ENCODE measurements at places on chromosomes 2 and 18. TPM values are rescaled to one million over a fixed set of nuclear protein-coding genes. Genes with fewer than 3 reads are reported as not detected.
A peak's percentile ranks its signal among the peaks of the same experiment; 100 is the strongest.

NOSTRIN gene
- not detected for total RNA-seq

DRC1 gene
- total RNA-seq = not detected

CTAGE1 gene
- not detected for total RNA-seq

PLCD4 gene
- 16.7 TPM for total RNA-seq

DGUOK gene
- 64.8 TPM for total RNA-seq

GREB1L gene
- total RNA-seq = 0.60 TPM

PXDN gene
- total RNA-seq = 488 TPM

LCT gene
- total RNA-seq = not detected

HOXD8 gene
- total RNA-seq = not detected

DNA sequence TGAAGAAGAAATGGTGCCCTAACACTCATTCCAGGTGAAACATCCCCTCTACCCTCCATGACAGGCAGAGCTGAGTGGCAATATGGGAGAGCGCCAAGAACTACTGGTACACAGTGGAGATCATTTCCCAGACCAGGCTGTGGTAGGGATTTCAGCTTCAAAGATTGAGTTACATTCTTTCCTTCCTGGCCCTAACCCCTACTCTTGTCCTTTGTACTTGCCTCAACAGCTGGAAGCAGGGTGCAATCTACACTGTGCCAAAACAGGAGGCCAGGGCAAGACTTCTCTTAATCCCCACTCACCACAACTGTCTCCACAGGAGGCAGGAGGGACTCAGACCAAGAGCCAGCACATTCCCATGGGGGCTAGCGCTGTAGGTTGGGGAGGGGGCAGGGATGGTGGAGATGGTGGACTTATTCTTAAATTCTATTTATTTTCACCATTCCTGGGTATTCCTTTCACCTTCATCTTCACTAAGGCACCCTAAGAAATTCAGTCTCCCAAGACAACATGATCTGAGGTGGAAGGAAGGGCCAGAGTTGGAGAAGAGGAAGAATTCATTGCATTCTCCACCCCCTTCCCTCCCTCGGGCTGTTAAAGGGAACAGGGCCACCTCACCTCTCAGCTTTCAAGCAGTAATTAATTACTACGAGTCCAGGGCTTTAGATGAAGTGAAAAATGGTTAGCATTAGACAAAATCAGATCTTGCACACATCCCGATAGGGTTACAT is 65.9 kb downstream of the AAK1 start:
- no peak for DNase-seq

- no peak for DNase-seq
Observed at GRCh38 chr2:65367524-65367923, 64.9 kb downstream of the SPRED2 start.

DNA sequence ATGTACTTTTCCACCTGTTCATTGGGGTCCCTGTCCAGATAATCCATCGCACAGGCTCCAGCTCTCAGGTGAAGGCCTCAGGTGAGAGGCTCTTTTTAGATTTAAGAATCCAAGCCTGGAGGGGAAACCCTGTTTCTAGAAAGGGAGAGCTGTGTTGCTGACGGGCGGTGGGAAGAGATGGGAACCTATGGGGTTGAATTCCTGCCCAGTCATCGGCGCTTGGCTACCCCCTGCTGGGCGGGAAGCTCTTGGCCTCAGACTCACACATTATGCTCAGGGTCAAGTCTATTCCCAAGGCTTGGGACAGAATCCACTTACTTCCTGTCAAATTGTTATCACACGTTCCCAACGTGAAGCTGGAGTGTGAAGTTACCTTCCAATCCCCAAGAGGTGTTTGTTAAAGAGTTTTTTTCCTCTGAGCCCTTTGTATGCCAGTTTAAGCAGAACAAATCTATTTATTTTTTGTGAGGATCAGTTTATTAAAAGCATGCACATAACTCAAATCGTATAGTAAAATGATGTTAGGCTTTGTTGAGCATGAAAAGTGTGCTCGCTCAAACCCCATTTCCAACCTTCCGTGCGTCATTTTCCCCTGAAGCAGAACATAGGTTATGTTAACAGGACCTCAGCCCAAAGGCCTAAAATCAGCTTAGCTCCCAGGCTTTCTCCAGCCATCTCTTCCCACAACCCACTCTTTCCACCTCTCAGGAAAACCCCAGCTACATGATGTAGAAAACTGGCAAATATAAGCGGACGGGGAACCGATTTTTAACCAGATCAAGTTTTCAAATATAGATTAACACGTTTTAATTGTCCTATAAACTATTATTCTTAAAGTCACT is 181.7 kb upstream of the ETAA1 start:
- DNase-seq = no peak

GRCh38 chr2:71926876-71927756 is 220.5 kb downstream of the CYP26B1 start:
- peak; percentile 79 for DNase-seq

- DNase-seq = no peak
Observed at GRCh38 chr2:173991856-173992588, 26.8 kb upstream of the SP3 start.

- DNase-seq = no peak
Observed at GRCh38 chr2:27150639-27151230, 1.9 kb downstream of the TCF23 start.

- no peak for DNase-seq
Observed at GRCh38 chr2:238260883-238261282, 21.0 kb upstream of the HES6 start.

GRCh38 chr2:147181351-147182029 is 663.3 kb upstream of the ACVR2A start:
- no peak for DNase-seq

DNA sequence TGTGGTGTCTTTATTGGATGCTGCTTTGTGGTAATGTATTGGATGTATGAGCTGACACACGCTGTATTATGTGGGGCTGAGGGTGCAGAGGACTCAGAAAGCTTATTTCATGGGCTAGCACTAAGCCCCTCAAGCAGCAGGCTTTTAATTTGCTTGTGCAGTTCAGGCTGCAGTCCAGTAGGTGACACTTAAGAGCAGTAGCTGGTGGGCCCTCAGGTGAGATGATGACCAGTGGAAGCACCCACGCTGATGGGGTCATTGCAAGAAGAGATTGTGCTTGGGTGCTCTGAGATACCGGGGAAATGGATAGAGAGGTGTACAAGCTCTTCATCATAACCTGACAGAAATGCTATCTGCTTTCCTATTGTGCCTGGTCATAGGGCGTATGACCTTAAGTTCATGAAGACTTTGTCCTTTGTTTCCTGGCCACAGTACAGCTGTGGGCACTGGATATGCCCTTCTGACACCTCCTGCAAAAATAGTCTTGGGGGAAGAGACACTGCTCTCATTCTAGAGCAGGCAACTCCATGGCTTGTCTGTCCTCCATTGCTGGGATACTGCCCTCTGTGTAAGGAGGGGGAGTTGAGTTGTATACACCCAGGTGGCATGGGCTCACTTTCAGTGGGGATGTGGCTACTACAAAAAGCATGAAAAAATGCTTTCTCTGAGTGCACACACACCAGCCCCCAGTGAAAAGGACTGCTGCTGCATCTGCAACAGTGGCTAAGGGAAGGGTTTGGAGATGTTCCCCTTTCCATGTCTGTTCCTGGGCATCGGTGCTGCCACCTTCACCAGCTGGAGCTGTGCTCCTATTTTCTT is 205.7 kb upstream of the ZSWIM2 start:
- DNase-seq = no peak

DNA sequence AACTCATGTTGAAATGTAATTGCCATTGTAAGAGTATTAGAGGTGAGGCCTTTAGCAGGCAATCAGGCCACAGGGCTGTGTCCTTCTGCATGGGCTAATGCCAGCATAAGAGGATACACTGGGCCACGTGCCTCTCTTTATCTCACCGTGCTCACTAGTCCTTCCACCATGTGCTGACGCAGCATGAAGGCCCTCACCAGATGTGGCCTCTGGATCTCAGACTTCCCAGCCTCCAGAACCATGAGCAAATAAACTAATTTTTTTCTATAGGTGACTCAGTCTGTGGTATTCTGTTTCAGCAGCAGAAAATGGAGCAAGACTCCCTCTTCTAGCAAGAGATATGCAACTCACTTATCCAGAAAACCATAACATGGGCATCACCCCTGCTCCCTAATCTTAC is 149.7 kb upstream of the ZNF236 start:
- peak; percentile 15 for DNase-seq

DNA sequence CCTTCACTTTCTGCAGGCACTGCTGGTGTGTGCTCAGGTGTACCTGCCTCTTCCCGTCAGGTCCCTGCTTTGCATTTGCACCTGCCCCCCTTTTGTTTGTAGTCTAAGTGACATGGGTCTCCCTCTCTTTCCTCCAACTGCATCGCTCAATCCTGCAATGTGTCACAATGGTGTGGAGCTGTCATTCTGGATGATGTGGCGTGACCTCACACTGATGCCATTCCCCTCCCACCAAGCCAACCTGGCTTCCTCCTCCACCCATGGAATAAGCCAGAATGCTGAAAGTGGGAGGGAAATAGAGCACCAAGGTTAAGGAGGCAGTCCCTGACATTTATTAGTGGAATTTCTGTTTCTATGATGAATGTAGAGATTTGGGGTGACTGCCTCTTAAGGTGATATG is 156.7 kb downstream of the ZBTB7C start:
- no peak for DNase-seq
